ENCODE measurements at places on chromosomes 11 and 22. TPM values are rescaled to one million over a fixed set of nuclear protein-coding genes. Genes with fewer than 3 reads are reported as not detected.

Gene OR51B4
- not detected for total RNA-seq

Gene MYBPC3
- not detected for total RNA-seq

Gene THY1
- 4.5 TPM for total RNA-seq

Gene OR10A2
- not detected for total RNA-seq

Gene NXF1
- total RNA-seq, result 115 TPM

Gene TSGA10IP
- total RNA-seq, result not detected

Gene OR5T1
- total RNA-seq, result not detected

Gene TRPC6
- 2.0 TPM for total RNA-seq

Gene PANX2
- total RNA-seq, result 1.8 TPM

Gene SELENOM
- total RNA-seq, result 68.0 TPM

Gene DEPDC7
- total RNA-seq, result 3.7 TPM

Gene VSIG10L2
- total RNA-seq, result 8.7 TPM

Gene DCHS1
- 8.4 TPM for total RNA-seq

Gene MRGPRE
- total RNA-seq, result not detected

Gene SHANK2
- 13.9 TPM for total RNA-seq

Gene SEPTIN5
- 147 TPM for total RNA-seq

Gene SLC22A25
- total RNA-seq, result not detected

Gene GATD1
- 55.0 TPM for total RNA-seq

Gene OR51B2
- total RNA-seq, result not detected

Gene RNF215
- total RNA-seq, result 15.5 TPM

Gene FXYD2
- total RNA-seq, result not detected

Gene SCUBE2
- 3.8 TPM for total RNA-seq

Gene CNGA4
- total RNA-seq, result not detected

Gene FAM83F
- total RNA-seq, result 67.4 TPM

Gene CD248
- 6.7 TPM for total RNA-seq

Gene KREMEN1
- 62.3 TPM for total RNA-seq

Gene HTR3B
- total RNA-seq, result not detected

Gene EHBP1L1
- total RNA-seq, result 40.3 TPM

Gene RAPSN
- 4.6 TPM for total RNA-seq

Gene OR4D5
- total RNA-seq, result not detected
